ENCODE measurements at places on chromosomes 3 and 15.

GRCh38 chr15:91366111-91366510, 266.1 kb downstream of the SV2B start:
- DNase-seq = no peak

GRCh38 chr15:98562331-98562937, 85.9 kb upstream of the IGF1R start:
- DNase-seq = no peak

DNA sequence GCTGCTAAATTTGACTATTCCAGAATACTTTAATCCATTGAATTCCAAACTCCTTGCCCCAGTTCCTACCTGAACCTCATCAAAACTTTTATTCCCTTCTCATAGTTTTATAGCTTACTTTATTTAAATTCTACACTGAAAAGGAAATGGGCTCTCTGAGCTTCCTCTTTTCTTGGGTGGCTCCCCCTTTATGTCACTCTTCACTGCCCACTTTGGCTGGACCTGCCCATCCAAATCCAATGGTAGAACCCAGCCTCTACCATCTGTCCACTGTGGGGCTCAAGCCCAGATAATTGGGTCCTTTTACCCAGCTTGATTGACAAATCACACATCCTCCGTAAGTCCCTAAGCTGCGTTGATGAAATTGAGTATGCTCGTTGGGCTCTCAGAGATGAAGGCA, 216.5 kb downstream of the BBX start:
- no peak for DNase-seq

- DNase-seq = no peak
Measured at GRCh38 chr3:47612178-47612577, 33.5 kb upstream of the CSPG5 start.

DNA sequence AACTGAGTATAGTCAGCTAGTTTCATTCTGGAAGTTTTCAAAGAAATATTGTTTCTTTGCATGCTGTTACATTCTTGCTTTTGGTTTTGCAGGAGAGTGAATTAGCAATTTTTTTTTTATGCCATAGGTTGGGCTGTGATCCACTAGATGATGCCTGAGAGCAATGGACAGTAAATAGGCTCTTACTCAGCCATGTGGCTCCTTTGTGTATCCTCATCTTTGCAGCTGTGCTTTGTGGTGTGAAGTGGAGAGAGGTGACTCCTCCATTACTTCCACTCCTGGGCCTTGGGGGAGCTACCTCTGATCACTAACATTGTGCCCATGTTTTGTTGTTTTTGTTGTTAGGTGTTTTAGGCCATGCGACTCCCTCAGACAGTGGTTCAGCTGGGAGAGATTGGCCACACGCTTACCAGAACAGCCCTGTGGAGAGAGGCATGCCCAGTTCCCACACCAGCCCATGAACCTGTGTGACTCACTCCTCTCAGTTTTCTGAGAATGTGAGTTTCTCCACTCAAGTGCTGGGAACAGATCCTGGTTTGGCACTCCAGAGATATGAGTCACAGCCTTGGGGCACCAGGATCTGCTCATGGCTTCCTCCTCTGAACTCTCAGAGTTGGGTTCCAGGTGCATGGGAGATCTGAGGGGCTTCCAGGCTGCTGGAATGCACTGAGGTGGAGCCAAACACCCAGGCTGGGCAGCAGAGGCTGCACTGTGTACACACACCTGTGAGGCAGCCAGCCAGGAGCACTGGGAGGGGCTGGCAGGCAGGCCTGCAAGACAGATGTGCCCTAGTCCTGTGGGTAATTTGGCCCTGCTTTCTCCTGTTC, 785.3 kb downstream of the ROBO2 start:
- DNase-seq = peak; percentile 78

GRCh38 chr15:63528138-63528659, 23.8 kb downstream of the USP3 start:
- no peak for DNase-seq

DNA sequence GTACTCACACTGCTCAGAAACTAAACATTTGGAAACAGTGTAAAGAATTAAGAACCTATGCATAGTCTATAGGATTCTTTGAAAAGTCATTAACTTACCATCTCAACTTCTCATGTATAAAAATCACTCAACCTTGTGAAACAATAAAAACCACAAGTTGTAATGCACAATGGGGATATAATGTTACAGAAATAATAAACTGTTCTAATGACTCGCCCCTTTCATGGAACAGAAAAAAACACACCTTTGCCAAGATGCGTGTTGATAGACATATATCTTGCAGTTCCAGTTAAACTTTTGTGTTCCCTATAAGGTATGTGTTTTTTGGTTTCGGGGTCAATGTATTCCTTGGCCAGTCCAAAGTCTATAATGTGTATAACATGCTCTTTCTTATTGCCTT, 50.8 kb upstream of the PPIB start:
- DNase-seq = no peak

DNA sequence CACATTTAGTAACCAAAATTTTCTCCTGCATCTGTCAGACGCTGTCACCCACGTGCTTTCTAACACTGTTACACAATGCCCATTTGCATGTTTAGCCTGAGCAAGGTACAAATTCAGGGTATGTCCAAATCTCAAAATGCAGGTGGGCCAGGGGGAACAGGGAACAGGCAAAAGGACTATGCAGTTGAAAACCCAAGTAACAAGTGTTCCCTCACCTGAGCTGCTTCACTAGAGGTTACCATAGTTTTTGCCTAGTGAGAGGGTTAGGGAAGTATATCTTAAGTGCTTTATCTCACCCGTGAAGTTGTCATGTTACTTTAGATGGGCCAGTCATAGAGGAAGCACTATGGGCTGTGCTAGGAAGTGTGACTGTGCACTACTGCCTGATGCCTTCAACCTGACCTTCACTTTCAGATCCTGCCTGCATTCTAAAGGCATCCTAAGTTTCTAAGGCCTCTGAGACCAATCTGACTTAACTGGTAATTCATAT, 6.0 kb upstream of the TMEM87A start:
- DNase-seq = no peak

- DNase-seq = peak; percentile 77
Measured at GRCh38 chr3:119300991-119301391, 6.8 kb downstream of the ARHGAP31 start.

- peak; percentile 84 for DNase-seq
Measured at GRCh38 chr3:127673191-127674100, 694 bp downstream of the ABTB1 start.

DNA sequence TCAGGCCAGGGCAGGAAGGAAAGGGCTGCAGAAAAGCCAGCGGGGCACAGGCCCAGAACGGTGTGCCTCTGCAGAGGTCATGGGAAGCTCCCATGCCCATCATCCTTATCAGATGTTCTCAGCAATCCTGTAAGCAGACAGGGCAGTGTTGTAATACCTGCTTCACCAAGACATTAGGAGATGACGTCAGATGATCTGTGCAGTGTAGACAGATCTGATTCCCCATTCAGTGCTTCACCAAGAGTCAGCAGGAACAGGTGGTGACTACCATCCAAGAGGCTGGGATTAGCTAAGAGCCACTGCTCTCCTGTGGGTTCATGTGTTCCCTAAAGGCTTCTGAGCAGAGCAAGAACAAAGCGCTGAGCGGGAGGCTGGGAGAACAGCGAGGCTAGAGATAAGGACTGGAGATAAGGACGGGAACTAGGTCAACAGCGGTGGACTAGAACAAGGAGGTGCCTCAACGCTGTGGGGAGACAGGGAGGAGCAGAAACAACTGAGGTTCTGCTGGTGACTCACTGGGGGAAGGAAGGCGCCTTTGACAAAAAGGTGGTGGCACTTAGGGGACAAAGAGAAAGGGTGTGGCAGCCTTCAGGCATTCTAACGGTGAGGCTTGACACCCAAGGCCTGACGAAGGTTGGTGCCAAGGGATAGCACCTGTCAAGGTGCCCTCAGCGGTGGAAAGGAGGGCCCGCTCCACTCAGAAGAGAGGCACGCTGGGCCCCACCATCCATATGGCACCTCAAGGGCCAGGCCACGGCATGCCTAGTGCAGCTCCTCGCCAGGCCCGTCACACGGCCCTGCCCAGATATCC, 28.4 kb downstream of the CCDC12 start:
- peak; percentile 82 for DNase-seq
